ENCODE measurements at places on chromosomes 2 and 18. TPM values are rescaled to one million over a fixed set of nuclear protein-coding genes. Genes with fewer than 3 reads are reported as not detected.
A peak's percentile ranks its signal among the peaks of the same experiment; 100 is the strongest.

Gene STPG4
- 0.23 TPM for total RNA-seq

Gene CD28
- total RNA-seq = 175 TPM

Gene UGT1A8
- total RNA-seq = not detected

Gene FKBP7
- 3.4 TPM for total RNA-seq

Gene POTEF
- not detected for total RNA-seq

Gene GPR45
- total RNA-seq = not detected

Gene DNER
- not detected for total RNA-seq

Gene MOCOS
- total RNA-seq = 0.07 TPM

Gene SLC14A1
- 1.3 TPM for total RNA-seq

Gene REEP1
- 0.19 TPM for total RNA-seq

Gene DNAH6
- total RNA-seq = 1.1 TPM

Gene CHST10
- total RNA-seq = 5.9 TPM

Gene CDK15
- not detected for total RNA-seq

- no peak for DNase-seq
These were observed 119.3 kb downstream of the SETBP1 start for GRCh38 chr18:44799907-44800421.

GRCh38 chr2:105242286-105242993 lies 897 bp downstream of the GPR45 start:
- DNase-seq = no peak

GRCh38 chr2:148534416-148535204 lies 109.9 kb upstream of the EPC2 start:
- DNase-seq = no peak

DNA sequence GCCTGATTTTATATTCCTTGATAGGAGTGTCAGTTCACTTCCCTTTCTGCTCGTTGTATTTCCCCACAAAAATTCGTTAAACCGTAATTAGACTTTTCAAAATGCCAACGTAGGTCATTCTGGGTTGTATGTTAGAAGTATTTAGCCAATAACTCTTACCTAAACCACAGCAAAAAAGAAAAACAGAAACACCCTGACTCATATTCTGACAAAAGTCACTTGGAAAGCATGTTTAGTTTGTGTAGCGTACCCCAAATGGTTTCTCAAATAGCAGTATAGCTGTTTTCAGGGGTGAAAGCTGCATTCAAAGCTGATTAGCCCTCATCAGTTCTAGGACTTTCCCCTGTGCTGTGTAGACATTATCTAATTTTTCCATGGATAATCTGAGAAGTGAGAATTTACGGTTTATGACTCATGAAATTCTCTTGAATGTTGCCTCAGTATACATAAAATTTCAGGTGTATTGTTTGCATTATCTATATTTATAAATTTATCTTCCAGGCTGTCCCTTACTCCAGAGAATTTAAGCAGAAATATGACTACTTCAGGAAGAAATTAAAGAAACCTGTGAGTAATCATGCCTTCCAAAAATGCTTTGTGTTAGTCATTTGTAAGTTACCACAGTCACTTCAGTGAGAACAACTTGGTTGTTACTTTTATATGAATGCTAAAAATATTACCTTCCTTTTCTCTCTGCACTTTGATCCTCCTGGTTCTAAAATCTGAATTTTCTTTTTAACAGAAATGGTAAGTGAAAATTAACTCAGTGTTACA lies 264.9 kb downstream of the ALPK2 start:
- no peak for DNase-seq

DNA sequence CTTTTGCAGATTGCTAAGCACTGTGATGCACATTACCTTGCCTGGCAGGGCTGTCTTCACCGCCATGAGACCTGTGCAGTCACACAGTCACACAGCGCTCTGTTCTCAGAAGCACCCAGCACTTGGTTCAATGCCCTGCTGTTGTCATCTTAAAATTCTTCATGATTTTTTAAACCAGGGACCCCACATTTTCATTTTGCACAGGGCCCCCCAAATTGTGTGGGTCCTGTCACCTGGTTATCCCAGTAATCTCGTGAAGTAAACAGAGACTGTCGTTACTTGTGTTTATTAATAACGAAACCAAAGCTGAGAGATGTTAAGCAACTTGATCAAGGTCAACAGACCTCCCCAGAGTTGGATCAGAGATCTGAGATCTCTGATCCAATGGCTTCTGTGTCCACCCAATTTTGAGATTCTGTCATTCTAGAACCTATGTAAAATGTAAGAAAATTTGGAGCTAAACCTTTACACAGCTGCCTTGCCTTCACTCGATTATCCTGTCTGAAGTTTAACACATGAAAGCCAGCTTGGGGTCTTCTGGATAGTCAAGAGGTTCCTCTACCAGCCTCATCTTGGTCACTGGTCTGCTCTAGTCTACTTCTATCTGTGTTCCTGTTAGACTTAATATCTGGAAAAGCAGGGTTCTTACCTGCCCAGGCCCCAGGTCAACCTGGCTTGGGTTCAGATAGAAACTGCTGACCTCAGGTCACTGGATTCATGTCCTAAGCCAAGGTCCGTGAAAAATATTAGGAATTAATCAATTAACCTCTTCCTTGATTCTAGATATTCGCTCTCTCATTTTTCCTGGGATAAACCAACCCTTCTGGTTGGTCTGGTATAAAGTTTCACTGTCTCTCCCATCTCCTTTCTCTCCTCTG lies 13.7 kb upstream of the TTC39C start:
- DNase-seq = peak; percentile 31

DNA sequence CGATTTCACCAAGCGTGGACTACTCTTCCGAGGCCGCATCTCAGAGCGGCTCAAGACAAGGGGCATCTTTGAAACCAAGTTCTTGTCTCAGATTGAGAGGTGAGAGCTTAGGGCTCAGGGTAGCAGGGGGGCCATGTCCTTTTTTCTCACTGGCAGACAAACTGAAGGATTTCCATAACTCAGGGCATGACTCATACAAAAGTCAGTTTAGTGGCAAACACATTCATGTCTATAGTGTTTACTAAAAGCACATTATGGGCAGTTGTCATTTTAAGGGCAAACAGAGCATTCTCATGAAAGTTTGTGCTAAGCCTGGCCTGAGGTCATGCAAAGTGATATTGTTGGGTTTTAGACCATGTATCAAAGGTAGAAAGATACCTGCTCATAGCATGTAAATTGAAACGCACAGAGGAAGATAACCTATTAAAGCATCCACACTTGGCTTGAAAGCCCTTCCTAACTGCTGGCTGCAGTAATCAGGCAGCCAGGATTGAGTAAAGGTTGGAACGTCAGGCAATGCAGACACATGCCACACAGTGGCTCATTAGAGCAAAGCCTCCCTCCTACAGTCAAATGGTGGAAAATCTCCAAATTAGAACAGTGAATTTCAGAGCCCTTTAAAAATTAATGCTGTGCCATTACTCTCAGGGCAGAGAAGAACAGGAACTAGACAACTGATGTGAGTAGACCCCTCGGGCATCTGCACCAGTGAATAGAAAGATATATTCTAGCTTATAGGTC lies 54.2 kb downstream of the HK2 start:
- no peak for DNase-seq

DNA sequence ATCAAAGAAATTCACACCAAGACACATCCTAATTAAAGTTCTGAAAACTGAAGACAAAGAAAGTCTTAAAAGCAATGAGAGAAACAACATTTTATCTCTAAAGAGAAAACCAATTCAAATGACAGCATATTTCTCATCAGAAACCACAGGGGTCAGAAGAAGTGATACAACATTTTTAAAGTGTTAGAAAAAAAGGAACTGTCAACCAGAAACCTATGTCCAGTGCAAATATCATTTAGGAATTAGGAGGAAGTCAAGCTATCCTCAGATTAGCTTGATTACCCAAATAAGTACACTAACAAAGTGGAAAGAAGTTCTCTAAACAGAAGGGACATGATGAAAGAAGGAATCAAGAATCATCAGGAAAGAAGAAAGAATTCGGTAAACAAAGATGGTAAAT lies 59.5 kb upstream of the BCL2L11 start:
- no peak for DNase-seq

- no peak for DNase-seq
These were observed 86.1 kb downstream of the SH3YL1 start for GRCh38 chr2:177733-178132.

GRCh38 chr2:223560749-223561435 lies 41.3 kb downstream of the SCG2 start:
- DNase-seq = no peak

- DNase-seq = no peak
These were observed 211.9 kb downstream of the AGPS start for GRCh38 chr2:177604271-177605065.

DNA sequence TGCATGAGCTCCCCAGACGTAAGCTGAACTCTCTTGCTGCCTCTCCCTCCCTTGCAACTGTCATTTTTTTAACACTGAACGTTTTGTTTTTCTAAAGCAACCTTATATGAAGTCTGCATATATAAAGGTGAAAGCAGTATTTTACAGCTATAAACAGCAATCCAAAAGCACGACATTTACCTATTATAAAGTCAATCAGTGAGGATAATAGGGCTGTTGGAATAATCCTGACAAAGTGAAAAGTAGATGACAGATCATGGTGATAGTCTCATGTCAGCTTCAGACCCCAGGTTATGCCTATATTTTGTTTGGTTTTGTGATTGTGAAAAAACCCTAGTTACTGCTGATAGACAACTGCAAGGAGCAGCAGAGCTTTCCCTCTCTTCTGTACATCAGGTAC lies 195.8 kb downstream of the TNS1 start:
- no peak for DNase-seq

DNA sequence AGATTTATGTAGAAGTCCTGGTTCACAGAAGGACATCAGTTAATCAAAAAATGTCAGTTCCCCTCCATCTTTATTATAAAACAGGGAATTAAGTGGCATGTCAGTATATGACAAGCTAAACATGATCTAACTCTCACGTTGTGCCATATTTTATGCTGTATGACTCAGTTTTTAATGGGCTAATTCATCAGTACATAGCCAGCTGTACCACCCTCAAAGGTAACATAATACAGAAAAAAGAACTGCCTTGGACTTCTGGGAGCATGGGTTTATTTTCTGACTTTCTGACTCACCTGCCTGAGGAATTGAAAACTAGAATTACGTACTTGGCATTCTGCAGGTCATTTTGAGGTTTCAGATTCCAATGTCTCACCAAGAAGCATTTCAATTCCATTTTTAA lies 135.7 kb downstream of the CMPK2 start:
- no peak for DNase-seq

- no peak for DNase-seq
These were observed 634.6 kb downstream of the ADCYAP1 start for GRCh38 chr18:1539276-1539675.

- DNase-seq = no peak
These were observed 616.1 kb downstream of the IRS1 start for GRCh38 chr2:226183550-226183949.

DNA sequence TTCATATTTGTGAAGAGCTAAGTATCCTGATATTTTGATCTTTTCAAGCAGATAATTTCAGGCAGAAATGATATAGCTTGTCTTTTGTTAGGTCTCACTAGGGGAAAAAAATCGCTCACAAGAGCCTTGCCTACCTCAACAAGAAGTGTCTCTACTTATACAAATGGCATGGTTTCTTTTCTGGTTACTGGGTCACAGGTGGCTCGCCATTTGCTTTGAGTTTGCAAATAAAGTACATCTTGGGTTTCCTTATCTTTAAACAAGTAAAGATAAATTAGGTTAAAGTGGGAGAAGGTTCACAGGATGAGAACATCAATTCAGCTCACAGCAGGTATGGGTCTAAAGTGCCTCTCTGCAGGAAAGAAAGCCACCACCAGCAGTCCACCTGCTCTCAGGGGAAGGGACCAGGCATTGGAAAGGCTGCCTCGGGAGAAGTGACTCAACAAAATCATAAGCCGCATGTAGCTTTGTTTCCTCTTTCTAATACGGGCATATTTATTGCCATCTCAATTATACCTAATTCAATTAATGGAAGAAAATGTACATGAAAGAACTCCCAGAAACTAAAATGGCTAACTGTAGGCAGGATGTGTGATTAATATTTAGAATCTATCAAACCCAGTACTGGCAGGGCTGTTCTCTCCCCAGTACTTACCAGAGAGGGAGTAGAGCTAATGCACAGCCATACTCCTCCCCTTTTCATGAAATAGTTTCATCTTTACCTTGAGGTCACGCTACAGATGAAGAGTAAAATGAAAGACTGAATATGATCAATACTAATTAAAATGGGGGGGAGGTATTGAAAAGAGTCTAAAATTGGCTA lies 28.3 kb downstream of the CDC42EP3 start:
- DNase-seq = no peak

- DNase-seq = no peak
These were observed 182.7 kb downstream of the LRATD1 start for GRCh38 chr2:14815201-14815600.

DNA sequence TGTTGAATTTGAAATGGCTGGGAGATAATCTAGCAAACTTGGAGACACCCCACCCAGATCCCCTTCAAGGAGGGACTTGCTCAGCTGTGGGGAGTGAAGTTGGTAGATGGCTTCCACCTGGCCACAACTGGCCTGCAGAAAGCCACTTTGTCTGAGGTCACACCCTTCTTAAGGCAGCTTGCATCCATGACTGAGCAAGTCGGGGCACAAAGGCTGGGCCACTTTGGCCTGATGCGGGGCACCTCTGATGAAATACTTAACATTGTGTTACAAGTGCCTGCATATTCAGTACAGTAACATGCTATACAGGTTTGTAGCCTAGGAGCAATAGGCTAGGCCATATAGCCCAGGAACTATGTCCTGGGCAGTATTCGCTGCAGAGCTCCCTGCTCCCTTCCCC lies 13.4 kb upstream of the RPL37A start:
- DNase-seq = no peak

DNA sequence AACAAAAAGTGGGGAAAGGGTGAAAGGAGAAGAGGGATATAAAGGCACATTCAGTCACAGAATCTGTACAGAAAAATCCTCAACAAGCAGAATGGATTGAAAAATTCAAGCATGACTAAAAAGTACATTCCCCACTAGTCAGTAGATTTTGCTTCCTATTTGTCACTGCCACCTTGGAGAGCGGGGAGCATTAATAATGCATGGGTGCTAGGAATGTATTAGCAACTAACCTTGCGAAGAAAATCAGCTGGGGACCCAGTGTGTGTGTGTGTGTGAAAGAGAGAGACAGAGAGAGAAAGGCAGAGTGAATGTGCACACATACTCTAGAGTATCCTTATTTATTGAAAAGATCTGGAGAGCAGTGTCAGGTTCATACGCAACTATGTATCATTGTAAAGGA lies 968.7 kb upstream of the ZEB2 start:
- no peak for DNase-seq

- no peak for DNase-seq
These were observed 362.9 kb downstream of the ZEB2 start for GRCh38 chr2:144156736-144157640.

DNA sequence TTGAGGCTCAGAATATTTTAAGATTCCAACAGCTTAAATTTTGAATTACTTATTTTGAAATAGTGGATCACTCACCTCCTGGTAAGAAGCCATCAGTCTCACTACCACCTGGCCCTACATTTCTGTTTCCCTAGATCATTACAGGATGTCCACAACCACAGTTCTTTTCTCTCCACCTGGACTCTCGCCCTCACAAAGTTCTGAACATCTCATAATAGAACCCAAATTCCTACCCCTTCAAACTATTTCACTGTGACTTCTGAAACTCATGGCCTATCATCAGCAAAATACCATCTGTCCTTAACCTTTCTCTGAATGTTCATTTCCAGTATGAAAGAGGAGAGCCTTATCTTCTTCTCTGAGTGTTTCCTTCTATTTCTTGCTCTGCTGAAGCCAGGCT lies 299.2 kb upstream of the MGAT5 start:
- DNase-seq = no peak

Measured in activated CD4-positive, alpha-beta T cell treated with anti-CD3 and anti-CD28 coated beads for 36 hours (primary cell).